ENCODE measurements at places on chromosomes 12 and 14.

- DNase-seq = no peak
These were observed 121.0 kb downstream of the LRRIQ1 start for GRCh38 chr12:85157035-85157603.

DNA sequence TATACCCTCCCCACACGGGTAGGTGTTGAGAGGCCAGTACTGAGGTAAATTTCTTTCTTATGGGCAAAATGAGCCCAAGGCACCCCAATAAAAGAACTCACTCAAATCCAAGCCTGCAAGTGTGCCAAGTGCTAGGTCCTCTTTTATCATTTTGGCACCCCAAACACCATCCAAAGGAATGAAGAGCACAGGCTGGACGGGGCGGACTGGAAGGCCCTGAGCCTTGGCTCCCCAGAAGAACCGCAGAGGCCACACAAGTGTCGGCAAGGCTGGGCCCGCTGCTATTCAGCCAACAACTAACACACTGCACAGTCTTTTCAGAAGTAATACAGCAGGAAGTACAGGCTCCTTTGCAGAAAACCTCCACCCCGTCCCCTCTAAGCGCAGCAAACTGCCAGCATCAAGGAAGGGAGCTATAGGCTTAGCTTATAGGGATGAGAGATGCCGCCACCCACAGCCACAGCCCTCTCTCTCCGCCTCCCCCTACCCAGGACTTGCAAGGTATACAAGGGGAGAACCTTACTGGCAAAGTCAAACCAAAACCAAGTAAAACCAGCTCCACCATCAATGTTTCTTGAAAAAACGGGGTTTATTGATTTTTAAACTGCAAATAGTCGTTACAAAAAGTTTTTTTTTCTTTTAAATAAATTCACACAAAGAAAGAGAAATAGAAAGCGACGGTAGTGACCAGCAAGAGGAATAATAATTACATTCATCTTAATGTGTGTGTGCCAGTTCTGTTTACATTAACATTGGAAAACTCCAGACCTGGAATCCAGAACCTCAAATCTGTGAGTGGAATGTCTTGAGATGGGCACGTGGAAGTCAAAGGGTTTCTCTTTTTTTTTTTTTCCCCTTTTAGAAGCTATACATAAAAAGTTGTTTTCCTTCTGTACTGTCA lies 5.5 kb downstream of the ZFP36L1 start:
- no peak for DNase-seq

GRCh38 chr12:105554856-105555255 lies 224.4 kb downstream of the C12orf75 start:
- DNase-seq = no peak

DNA sequence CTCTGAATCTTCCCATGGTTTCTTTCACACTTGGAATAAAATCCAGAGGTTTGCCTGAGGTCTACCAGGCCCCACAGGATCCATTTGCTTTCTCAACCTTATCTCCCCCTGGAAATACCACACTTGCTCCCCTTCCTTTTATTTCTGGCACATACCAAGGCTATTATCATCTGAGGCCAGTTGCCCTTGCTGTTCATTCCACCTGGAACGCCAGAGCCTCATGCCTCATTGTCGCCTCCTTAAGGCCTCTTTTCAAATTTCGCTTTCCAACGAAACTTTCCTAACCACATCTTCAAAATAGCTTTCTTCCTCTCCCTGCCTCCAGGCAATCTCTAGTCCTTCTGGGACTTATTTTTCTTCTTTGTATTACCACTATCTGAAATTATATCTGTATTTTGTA lies 11.2 kb upstream of the LRIG3 start:
- DNase-seq = no peak

- DNase-seq = no peak
These were observed 53.9 kb downstream of the EID3 start for GRCh38 chr12:104357421-104357952.

DNA sequence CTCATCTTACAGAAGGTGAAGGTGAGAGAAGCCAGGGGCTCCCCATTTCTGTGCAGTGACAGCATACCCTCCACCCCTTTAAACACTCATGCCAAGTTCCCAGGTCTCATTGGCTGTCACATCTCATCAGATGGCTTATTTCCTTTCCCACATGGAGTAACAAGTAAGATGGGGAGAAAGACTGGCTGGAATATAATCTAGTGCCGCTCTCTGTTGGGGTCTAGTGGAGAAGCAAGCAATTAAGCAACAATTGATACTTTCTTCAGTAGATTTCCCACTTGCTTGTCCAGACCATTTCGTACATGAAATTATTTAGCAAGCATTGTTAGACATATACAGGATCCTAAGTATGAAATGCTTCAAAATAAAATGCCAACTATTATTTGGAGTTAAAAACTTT lies 92.2 kb downstream of the SLC5A8 start:
- DNase-seq = no peak

GRCh38 chr12:75834591-75834990 lies 197.0 kb downstream of the PHLDA1 start:
- DNase-seq = no peak

DNA sequence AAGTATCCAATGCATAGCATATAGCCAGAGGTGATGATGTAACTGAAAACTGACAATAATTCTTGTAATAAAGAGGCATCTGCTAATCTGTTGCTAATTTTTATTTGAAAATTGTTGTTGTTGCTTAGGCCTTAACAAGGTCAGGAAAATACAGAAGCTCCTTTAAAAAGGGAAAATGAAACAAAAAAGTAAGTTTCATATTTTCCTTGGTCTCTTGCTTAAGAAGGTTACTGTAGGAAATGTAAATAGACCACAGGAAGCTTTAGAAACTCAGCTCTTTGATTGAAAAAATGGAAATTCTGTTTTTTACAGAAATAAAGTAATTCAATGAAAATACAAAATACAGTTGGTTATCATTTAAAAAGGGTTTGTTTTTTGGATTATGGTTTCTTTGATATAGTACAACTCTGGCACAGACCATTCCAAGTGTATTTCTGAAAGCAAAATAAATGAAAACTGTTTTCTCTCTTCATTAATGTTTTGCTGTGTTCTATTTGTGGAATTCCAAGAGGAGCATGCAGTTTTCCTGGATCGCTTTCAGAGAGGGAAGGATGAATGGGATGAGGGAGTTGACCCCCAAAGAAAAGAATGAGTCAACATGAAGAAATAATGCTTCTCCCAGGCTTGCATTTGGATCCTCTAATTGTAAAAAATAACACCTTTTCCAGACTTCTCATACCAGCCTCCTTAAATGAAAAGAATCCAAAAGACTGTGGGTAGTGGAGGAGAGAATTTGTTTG lies 398.0 kb upstream of the FAR2 start:
- DNase-seq = no peak

GRCh38 chr12:111446631-111447570 lies 41.2 kb downstream of the SH2B3 start:
- DNase-seq = no peak

GRCh38 chr12:92614502-92614901 lies 88.3 kb upstream of the PLEKHG7 start:
- no peak for DNase-seq

- no peak for DNase-seq
These were observed 418 bp upstream of the MYG1 start for GRCh38 chr12:53299101-53299453.

DNA sequence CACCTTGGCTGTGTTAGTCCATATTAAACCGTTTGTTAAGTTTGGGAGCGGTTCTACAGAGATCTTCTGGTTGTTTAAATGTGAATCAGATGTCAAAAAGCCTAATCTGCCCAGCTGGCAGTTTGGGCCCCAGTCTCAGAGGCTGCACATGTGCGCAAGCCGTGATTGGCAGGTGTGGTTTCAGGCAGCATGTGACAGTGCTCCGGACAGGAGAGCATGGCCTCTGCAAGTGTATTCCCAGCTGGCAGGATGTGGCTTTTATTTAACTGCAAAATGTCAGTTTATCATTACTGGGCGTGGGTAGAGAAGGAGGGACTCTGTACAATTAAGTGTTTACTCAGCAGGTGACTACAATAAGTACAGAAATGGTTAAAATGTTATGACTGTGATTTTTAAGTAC lies 77.5 kb downstream of the PELI2 start:
- peak; percentile 91 for DNase-seq

DNA sequence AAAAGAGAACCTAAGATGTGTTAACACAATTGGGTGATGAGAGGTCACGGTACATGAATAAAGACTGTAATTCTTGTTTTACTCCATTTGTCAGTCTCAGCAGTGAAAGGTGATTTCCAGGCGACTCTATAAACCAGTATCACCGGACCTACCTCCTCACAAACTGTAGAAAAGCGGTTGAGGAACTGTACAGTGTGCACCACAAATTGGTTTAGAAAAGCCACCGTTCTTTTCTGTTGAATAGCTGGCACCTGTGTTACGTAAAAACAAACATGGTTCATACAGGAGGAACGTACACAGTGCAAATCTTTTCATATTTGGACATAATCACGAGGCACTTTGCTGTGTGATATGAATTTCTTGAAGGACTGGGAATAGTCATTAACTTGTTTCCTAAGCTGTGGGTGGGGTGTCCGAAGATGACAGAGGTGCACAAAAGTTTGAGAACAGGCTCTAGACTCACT lies 663 bp downstream of the WASHC3 start:
- DNase-seq = no peak

DNA sequence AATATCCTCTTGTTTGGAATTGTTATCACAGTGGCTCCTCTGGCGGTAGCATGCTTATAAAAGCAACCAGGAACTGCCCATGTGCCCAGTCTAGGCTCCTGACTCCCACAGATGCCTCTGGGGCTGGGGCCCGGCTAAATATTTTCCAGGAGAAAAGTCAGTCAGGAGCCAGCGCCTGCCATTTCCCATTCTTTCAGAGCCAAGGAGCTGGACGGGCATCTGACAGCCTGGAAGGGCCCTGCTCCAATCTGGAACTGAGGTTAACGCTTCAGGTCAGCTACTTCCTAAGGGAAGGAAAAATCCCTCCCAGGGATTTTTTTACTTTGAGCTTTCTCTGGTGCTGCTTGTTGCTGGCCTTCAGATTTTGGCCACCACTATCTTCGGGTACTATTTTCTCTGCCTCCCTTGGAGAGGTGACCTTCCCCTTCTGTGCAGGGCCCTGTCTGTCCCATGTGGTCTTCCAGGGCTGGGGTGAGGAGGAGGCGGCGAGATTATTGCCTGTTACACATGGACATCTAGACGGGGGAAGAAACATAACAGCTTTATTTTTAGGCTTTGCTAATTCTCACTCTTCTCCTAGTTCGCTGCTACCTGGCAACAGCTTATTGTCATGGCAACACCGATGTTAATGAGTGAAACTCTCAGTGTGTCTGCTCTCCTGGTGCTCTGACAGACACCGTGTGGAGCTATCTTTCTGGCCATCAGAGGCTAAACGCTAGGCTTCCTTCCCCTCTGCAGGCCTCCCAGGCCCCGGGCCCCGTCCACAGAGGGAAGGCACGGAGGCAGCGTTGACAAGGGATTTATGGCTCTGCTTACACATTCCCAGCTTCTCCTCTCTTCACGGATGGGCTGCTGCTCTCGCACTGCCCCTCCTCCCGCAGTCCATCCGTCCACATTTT lies 160.4 kb downstream of the CACNA1C start:
- DNase-seq = no peak

DNA sequence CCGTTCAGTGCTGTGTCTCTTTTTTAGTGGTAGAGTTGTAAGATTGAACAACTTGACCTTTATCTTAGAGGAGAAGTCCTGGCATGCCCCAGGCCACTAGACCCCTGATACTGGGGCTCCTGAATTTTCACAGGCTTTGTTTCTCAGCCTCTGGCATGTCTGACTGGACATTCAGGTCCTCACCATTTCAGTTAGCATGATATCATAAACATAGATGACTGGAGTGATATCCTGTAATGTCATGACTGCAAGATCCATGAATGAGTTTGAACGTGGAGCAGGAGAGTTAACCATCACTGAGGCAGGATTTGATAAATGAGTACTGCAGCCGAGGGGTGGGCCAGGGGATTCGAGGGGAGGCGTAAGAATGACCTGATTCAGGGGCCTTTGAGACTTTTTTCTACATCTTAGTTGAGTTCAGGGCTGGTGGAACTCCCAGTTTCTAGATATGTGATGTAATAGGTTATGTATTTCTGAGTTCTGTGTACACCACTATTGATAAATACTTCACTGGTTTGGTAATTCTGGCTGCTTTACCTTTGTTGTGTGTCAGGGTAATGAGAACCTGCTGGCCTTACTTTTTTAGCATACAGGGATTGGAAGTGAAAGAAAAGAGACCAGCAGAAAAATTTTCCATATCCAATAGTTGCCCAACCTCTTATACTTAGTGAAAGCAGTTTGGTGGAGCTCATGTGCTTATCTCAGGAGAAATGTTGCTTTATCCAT lies 217.0 kb downstream of the SYNE2 start:
- no peak for DNase-seq

DNA sequence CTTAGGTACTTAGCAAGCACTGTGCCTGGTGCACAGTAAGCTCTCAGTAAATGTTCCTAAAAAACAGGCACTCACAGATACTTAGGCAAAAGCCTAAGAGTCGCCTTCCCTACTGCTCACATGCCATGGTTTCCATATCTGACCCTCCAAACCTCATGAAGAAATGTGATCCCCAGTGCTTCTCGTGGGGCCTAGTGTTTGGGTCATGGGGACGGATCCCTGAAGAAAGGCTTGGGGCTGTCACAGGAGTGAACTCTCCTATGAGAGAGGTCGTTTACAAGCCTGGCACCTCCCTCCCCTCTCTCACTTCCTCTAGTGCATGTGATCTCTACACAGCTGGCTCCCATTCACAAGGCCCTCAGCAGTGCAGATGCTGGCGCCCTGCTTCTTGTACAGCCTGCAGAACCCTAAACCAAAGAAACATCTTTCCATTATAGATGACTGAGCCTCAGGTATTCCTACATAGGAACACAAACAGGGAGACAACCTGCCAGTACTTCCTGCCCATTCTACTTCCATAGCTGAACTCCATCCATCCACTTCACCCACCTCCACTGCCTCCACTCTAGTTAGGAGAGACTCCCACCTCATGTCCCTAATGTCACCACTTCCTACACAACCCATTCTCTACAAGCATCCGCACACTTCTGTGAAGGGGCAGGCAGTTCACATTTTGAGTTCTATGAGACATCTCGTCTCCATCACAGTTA lies 2.9 kb downstream of the SLC15A4 start:
- no peak for DNase-seq

DNA sequence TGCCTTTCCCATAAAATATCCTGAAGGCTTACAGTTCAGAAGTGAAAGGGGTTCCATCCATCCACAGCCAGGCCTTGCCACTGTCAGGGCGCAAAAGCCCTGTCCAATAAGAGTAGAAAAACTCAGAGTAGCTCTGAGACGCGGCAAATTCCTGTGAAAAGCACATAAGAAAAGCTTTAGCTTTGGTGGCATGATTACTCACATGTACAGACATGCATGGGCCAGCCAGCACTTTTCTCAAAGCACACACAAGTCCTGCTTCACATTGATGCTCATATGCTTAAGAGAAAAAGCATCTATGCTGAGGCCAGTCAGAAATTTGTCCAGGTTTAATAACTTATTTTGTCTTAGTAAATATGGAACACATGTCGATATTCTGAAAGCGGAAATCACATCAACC lies 25.5 kb downstream of the CLEC1A start:
- no peak for DNase-seq

DNA sequence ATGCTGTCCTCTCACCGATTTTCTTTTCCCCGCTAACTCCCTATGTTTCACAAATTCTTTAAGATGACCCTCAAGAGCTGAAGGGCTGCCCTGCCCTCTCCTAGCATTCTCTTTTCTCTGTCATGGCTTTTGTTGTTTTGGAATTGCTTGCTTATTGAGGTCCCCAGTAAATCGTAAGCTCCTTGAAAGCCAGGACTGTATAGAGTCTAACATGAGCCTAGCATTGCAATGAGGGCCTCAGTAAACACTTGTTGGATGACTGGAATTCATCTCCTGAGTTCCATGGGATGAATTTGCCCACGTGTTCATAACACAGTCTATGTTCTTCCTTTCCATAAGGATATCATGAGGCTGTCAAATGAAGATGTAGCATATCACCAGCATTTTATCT lies 92.2 kb downstream of the APAF1 start:
- DNase-seq = no peak

GRCh38 chr12:47949441-47950341 lies 13.7 kb upstream of the TMEM106C start:
- DNase-seq = no peak
